HFFc6 (cell line): ENCODE measurements at places on chromosomes 3 and 15. TPM values are rescaled to one million over a fixed set of nuclear protein-coding genes. Genes with fewer than 3 reads are reported as not detected.

DNA sequence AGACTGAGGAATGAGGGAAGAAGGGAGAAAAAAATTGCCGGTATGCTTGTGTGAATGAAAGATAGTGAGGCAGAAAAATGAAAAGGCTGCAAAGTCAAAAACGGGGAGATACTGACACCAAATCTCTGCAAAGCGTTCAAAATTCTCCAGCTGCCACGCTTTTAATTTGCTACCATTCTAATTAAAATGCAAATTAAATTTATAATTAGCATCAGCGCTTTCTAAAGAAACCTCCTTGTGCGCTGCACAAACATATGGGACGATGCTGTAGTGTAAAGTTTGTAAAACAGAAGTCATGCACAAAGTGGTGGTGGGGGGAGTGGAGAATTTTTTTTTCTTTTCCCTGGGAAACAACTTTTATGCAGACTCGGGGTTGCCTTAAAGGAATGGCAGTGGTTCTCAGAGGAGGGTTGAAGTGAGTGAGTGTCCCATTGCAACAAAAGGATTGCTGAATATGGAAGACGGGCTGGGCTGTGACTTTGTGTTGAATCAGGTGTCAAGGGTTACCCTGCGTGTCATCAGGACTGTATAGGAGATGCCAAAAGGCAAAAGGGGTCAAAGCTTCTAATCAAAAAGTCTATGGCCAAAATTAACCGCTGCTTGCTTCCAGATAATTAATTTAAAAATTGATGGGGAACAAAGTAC, 472.2 kb downstream of the NR2F2 start:
- DNase-seq: no peak
- H3K27me3 ChIP-seq: no peaks in the 10 kb centered on the region
- H3K36me3 ChIP-seq: no peaks in the 10 kb centered on the region
- no peaks in the 10 kb centered on the region for H3K4me1 ChIP-seq
- no peak overlapping the region for H3K27ac ChIP-seq

GRCh38 chr3:169244119-169244864, 419.2 kb downstream of the MECOM start:
- H3K4me1 ChIP-seq: peaks cover 57% of the 10 kb centered on the region
- H3K27ac ChIP-seq: 0 out of 2 replicates have a peak overlapping the region, but pooled peaks have one; percentile 2
- no peaks in the 10 kb centered on the region for H3K27me3 ChIP-seq
- H3K4me3 ChIP-seq: peak overlapping the region; percentile 55

GRCh38 chr3:177597311-177598096, 400.2 kb upstream of the TBL1XR1 start:
- H3K4me1 ChIP-seq: peaks cover 64% of the 10 kb centered on the region
- peak overlapping the region; percentile 66 for H3K4me3 ChIP-seq
- peaks cover 3% of the 10 kb centered on the region; the same call in 1 of the 2 replicates for H3K36me3 ChIP-seq

CCR9 gene
- not detected in 3 replicates for total RNA-seq

NPAP1 gene
- not detected in 3 replicates for total RNA-seq

DNA sequence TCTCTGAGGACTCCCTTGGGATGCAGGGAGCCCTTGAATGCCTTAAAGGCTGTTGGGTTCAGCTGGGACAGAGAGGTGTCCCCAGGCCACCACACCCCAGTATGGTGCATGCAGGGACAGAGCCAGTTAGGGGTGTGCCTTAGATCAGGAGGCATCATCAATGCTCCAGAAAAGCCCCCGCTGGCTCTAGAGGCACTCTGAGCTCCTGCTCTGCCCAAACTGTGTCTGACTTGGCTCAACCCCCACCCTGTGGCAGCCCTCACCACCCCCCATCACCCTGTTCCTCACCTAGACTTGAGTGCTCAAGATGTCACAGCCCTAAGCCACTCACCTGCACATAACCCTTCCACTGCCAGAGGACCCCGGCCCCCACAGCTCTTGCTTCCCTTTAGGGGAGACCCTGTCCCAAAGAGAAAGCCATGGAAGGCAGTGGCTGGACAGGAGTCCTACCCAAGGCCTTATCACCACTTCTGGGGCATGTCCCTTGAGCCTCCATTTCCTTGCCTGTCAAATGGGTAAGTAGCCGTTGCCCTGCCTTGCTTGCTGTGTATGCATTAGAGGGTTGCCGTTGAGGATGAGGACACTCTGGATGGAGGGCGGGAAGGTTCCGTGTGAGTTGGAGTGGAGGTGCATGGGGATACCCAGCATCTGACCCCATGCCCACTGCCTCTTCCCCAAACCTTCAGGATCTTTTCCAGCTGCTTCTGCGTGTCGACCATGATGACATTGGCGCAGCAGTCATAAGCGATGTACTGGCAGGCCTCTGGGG, 41.4 kb downstream of the ACSBG1 start:
- no peaks in the 10 kb centered on the region for H3K36me3 ChIP-seq
- no peaks in the 10 kb centered on the region for H3K4me1 ChIP-seq
- no peak overlapping the region for H3K4me3 ChIP-seq
- H3K27ac ChIP-seq: no peak overlapping the region
- no peak for DNase-seq

PLSCR2 gene
- not detected in 3 replicates for total RNA-seq

DNA sequence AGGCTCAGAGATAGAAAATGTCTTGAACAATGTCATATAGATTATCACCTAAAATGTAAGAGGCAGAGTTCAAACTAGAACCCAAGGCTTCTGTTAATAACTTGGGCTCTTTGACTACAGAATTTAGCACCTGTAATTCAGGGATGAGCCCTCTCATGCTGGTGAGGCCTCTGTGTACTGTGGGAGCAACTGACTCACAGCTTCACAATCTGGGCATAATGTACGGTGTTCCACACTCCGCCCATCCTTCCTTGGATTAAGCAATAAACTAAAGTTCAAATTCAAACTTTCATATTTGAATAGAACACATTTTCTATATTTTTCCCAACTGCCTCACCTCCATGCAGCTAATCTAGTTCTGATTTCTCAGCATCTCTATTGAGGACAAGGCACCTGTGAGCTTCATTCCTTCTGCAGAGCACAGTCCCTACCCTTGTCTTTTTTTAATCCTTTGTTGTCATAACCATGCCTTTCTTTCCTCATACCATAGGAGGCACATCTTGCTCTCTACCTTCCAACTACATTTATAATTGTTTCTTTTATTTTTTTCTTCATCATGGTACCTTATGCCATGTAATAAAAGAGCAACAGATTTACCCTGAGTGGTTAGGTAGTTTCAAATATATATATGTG, 392.1 kb downstream of the NLGN1 start:
- no peaks in the 10 kb centered on the region for H3K27me3 ChIP-seq
- no peak for DNase-seq
- H3K36me3 ChIP-seq: no peaks in the 10 kb centered on the region
- H3K27ac ChIP-seq: no peak overlapping the region
- no peak overlapping the region for H3K4me3 ChIP-seq

DNA sequence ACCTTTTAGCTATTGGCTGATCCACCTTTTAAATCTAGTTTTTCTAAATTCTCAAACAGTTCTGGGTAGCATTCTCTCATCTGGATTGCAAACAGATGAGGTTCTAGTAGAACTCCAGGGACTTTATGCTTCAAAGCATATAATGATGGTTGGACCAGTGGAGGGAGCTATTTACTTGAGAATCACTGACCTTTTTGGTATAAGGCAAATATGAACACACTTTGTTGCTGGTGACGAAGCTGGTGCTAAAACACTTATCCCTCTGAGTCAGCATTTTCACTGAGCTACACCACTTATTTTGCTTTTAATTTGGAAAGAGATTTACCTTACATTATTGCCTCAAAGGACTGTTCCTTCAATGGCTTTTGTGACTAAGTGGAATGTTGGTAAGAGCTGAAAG, 58.6 kb upstream of the SLITRK3 start:
- no peak for DNase-seq
- H3K27me3 ChIP-seq: no peaks in the 10 kb centered on the region
- H3K4me1 ChIP-seq: no peaks in the 10 kb centered on the region
- 0 out of 2 replicates have a peak, but pooled peaks cover under 1% of the 10 kb centered on the region for H3K36me3 ChIP-seq

CAMKV gene
- not detected in 3 replicates for total RNA-seq

DNA sequence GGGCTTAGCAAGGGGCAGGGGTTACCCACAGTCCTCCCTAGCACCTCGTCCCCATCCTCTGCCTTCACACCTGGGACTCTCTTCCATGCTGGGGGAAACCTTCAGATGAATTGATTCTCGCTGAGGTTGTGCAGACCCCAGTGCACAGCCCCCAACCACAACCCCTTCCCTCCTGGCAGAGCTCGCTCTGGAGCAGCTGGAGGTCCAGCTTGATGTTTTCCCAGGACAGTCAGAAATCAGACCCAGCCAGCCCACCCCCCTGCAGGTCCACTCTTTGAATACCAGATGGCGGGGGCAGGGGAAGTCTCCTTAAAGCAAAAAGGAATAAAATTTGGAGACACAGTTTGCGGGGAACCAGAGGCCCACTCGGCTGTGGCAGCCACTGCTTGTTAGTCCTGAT, 234.4 kb downstream of the XXYLT1 start:
- H3K27ac ChIP-seq: no peak overlapping the region
- H3K4me3 ChIP-seq: no peak overlapping the region
- H3K27me3 ChIP-seq: peaks cover 27% of the 10 kb centered on the region
- no peak for DNase-seq

DNA sequence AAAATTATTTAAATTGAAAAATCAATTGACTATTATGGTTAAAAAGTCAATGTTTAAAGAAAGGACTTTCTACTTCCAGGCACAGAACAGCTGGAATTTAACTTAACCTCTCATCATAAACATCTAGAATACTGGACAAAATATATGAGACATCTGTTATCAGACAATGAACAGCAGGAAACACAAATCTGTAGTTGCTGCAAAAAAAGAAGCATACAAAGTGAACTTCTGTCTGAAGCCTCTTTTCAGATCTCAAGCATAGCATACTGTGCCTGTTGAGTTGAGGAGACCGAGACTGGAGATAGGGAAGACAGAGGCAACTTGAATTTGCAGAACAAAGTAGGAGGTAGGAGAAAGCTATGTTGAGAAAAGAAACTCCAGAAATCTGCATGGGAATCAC, 140.0 kb upstream of the CBLB start:
- DNase-seq: no peak
- no peaks in the 10 kb centered on the region; the same call in 1 of the 2 replicates for H3K27me3 ChIP-seq
- H3K4me1 ChIP-seq: peaks cover 41% of the 10 kb centered on the region
- no peak overlapping the region for H3K4me3 ChIP-seq
- H3K36me3 ChIP-seq: no peaks in the 10 kb centered on the region

- peaks cover 70% of the 10 kb centered on the region for H3K36me3 ChIP-seq
- H3K4me3 ChIP-seq: no peak overlapping the region
- peaks cover 54% of the 10 kb centered on the region for H3K4me1 ChIP-seq
- DNase-seq: peak; percentile 46
- H3K27ac ChIP-seq: peak overlapping the region; percentile 69
These were observed 58.2 kb downstream of the PHLDB2 start for GRCh38 chr3:111917300-111917699.

DNA sequence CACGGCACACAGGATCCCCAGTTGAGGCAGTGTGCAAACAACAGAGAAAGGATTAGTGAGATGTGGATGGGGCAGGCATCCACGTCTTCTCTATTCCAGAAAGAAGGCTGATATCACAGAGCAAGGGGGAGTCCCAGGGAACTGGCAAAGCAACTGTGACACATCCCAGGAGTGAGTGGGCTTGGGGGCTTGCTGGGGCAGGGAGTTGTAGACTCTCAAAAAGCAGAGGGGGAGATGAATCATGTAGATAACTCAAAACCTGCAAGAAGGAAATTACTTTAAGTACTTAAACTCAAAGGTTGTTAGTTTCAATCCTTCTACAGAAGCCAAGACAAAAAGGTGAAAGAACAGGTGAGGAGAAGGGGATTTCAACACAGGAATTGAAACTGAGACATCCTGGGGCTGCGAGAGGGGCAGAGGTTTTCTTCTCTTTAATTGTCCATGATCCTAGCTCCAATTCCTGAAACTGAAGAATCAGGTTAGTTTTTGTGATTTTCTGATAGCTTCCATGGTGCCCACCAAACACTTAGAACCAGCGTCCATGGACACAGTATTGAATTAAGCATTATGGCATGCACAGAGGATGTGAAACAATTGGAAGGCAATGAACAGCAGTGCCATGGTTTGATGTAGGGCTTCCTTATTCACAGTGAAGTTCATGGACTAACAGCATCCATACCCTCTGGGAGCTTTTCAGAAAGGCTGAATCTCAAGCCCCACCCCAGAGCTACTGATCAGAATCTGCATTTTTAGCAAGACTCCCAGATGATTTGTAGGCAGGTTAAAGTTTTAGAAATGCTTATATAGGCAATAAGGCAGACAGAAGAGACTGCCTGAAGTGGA, 52.0 kb downstream of the CCR3 start:
- DNase-seq: no peak
- no peaks in the 10 kb centered on the region for H3K4me1 ChIP-seq
- H3K27ac ChIP-seq: no peak overlapping the region
- no peaks in the 10 kb centered on the region for H3K36me3 ChIP-seq
- peaks cover 20% of the 10 kb centered on the region for H3K27me3 ChIP-seq

GRCh38 chr3:7209098-7209497, 348.2 kb downstream of the GRM7 start:
- no peaks in the 10 kb centered on the region; the same call in 1 of the 2 replicates for H3K27me3 ChIP-seq
- no peak overlapping the region for H3K4me3 ChIP-seq
- H3K36me3 ChIP-seq: no peaks in the 10 kb centered on the region
- H3K27ac ChIP-seq: no peak overlapping the region
- no peaks in the 10 kb centered on the region for H3K4me1 ChIP-seq

GRCh38 chr3:36489679-36490425, 109.5 kb downstream of the STAC start:
- H3K4me3 ChIP-seq: no peak overlapping the region
- H3K36me3 ChIP-seq: no peaks in the 10 kb centered on the region; the same call in 1 of the 2 replicates
- no peaks in the 10 kb centered on the region; the same call in 1 of the 2 replicates for H3K27me3 ChIP-seq
- H3K27ac ChIP-seq: no peak overlapping the region

COPB2 gene
- 264 and 270 TPM in 2 replicates for total RNA-seq

DNA sequence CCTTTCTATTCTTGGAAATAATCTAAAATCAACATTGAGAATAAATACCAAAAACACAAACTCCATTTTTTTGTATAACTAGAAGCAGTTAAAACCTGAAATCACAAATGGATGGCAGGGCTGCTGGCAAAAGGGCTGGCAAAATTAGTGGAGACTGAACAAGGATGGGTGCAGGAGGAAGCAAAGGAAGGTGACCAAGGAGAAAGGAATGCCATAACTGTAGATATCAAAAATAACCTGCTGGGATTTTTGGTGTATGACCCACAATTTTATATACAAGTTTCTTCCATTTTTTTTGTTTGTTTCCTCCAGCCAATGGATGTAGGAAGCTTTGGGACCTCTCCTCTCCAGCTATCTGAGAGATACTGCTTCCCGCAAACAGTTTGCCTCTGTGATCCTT, 12.7 kb downstream of the CFAP44 start:
- H3K27ac ChIP-seq: no peak overlapping the region
- H3K4me3 ChIP-seq: no peak overlapping the region
- peaks cover 30% of the 10 kb centered on the region for H3K36me3 ChIP-seq
- no peak for DNase-seq
- H3K27me3 ChIP-seq: no peaks in the 10 kb centered on the region
